ENCODE measurements at places on chromosomes 6 and 20. TPM values are rescaled to one million over a fixed set of nuclear protein-coding genes. Genes with fewer than 3 reads are reported as not detected.

The NFKBIE gene
- 13.3 TPM for total RNA-seq

The NMBR gene
- total RNA-seq: not detected

The MEI4 gene
- not detected for total RNA-seq

The DLK2 gene
- not detected for total RNA-seq

The NOL4L gene
- total RNA-seq: 11.3 TPM

The HRH3 gene
- total RNA-seq: not detected

The XKR7 gene
- not detected for total RNA-seq

The ETV7 gene
- total RNA-seq: 8.7 TPM

The STMND1 gene
- total RNA-seq: not detected

The PACSIN1 gene
- not detected for total RNA-seq

The TP53TG5 gene
- not detected for total RNA-seq

The C6orf89 gene
- total RNA-seq: 38.5 TPM

The TRIM15 gene
- not detected for total RNA-seq
